ENCODE measurements at places on chromosomes 6 and 20.

DNA sequence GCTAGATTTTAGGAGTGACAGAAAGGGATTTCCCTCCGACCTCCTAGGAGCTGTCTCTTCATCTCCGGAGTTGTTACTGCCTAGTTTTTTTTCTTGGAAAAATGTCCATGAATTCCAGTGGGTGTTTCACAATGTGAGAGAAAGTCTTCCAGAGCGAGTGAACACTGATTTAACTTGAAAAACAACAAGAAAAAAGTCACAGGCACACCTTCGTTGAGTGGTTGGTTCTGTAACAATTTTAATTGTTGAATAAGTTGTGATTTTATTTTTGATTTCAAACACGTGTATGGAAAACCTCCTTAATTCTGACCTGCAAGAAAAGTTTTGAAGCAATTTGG lies 2.9 kb downstream of the TFAP2C start:
- no peak for DNase-seq

- DNase-seq: peak; percentile 59
Observed at GRCh38 chr20:49384437-49385434, 97.7 kb downstream of the KCNB1 start.

DNA sequence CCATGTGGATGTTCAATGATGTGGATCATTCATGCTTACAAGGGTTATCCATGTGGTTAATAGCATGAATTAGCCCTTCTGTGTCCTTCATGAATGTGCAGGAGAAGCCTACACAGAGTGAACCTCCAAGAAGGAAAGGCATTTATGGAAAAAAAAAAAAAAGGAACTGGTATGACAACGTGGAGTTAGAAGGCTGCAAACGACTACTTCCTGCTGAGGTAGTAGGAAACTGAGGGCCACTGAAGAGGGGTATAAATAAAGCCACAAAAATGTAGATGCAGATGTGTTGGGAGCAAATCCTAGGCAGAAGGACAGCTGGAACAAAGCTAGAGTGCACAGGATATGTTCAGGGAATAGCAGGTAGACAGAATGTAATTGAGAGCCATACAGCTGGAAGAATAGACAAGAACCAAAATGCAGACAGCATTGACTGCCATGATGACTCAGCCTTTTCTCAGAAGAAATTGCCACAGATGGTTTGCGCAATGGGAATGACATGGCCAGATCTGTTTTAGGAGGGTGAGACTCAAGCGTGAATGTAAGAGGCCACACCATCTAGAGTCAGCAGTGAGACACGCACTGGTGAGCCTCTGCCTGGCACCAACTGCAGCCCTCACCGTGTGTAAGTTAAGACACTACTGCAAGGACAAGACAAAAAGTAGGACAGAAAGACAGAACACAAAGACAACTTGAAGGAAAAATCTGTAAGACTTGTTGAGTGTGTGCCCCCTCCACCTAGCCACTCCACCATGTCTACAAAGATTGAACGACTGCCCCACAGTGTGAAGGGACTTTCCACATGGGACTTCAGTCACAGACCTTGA lies 79.8 kb downstream of the KIF13A start:
- DNase-seq: peak; percentile 100

DNA sequence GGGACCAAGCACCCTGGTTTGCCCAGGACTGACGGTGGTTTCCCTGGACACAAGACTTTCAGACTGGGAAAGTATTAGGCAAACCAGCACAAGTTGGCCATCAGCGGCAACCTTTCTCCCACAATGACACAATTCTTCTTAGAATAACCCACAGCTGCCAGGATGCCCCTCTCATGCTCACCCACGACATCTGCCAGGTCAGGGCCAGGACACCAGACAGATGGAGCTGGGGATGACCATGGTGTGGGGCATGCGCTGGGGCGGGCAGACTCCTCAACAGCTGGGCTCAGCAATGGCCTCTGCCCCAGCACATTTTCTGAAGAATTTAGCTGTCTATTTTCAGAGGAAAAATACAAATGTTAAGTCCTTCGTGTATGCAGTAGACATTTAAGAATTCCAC lies 226.4 kb downstream of the FNDC1 start:
- no peak for DNase-seq

- DNase-seq: no peak
Observed at GRCh38 chr6:14309951-14310445, 192.4 kb downstream of the CD83 start.

DNA sequence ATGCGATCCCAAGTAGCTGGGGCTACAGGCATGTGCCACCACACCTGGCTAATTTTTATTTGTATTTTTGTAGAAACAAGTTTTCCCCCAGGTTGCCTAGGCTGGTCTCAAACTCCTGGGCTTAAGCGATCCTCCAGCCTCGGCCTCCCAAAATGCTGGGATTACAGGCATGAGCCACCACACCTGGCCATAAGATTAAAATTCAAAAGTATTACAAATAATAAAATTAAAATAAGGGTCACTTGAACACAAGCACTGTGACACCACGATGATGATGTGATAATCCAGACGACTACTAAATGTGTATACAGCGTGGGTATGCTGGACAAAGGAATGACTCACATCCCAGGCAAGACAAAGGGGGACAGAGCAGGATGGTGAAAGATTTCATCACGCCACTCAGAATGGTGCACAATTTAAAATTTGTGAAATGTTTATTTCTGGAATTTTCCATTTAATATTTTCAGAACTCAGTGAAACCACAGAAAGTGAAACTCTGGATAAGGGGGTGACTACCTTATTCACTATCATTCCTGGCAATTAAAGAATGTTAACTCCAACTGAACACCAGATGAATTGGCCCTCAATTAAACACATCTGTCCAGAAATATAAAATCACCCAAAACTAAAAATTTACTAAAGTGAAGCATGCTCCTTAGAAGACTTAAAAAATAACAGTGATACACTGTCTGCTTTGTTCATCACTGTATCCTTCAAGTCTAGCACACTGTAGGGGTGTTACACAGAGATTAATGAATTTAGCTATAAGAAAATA lies 13.1 kb downstream of the B4GALT5 start:
- peak; percentile 80 for DNase-seq

- DNase-seq: no peak
Observed at GRCh38 chr6:2920671-2921112, 17.6 kb upstream of the SERPINB9 start.

DNA sequence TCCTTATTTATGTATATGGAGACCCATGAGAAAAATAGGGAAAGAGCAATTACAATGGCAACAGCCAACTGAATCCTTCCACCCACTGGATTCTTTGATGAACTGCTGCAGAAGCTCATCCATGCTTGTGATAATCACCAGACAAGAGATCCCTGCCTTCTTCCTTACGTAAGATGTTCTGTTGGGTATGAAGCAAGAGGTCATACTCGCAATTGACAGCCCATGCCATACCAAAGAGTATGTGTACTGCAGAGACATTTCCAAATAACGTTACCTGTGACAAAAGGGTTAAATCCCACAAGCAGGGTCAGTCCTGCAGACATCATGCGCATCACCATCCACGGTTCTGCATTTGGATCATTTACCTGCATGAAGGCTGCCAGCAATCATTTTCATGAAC lies 27.8 kb downstream of the ELOVL5 start:
- peak; percentile 43 for DNase-seq

GRCh38 chr6:136403110-136403980 lies 113.7 kb upstream of the BCLAF1 start:
- peak; percentile 99 for DNase-seq

- no peak for DNase-seq
Observed at GRCh38 chr6:11198663-11199603, 33.5 kb downstream of the NEDD9 start.

DNA sequence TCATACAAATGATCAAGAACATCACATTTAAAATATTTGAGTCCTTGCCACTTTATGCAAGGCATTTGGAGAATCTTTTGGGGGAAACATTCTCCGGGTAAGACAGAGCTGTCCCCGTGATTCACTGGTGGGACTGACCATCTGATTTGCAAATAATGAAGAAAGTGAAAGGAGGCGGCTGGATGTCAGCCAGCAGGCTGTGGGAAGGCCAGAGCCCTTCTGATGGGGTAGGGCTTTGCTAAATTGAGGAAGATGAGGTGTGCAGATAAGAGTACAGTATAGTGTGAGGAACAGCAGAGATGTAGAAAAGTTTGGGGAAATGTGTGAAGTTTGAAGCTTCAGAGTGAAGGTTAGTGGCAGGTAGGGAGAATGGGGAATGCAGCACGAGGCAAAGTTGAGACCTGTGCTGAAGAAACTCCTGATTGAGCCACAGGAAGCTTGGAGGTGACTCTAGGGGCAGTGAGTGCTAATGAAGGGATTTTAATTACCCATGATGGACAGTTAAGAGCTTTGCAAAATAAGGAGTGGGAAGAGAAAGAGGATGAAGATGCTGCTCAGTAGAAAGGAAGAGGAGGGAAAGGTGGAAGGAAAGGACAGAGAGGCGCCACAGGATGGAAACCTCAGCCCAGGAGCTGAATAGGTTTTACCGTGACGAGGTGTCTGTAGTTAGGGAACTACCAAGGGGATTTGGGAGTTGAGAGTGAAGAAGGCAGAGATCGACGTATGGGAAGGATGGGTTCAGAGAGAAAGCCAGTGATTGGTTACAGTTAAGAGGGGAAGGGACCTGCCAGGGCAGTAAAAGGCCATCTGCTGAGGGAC lies 68.7 kb downstream of the SNX9 start:
- DNase-seq: no peak

- no peak for DNase-seq
Observed at GRCh38 chr6:56756791-56757587, 114.3 kb upstream of the DST start.

DNA sequence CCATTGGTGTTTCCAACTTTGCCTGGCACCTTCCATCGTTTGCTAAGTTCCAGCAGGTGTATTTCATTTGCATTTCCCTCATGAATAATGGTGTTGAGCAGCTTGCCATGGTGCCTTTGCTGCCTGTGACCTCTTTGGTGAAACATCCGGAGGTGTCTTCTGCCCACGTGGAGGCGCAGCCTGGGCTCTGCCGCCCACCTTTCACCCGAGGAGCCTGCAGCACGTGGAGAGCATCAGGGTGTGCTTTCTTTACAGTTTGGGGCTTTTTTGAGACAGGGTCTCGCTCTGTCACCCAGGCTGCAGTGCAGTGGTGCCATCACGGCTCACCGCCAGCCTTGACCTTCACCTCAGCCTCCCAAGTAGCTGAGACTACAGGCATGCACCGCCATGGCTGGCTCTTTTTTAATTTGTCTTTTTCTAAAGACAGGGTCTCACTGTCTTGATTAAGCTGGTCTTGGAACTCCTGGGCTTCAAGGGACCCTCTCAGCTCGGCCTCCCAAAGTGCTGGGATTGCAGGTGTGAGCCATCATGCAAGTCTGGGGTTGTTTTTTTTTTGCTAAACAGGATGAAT lies 3.0 kb upstream of the ADRM1 start:
- DNase-seq: no peak

DNA sequence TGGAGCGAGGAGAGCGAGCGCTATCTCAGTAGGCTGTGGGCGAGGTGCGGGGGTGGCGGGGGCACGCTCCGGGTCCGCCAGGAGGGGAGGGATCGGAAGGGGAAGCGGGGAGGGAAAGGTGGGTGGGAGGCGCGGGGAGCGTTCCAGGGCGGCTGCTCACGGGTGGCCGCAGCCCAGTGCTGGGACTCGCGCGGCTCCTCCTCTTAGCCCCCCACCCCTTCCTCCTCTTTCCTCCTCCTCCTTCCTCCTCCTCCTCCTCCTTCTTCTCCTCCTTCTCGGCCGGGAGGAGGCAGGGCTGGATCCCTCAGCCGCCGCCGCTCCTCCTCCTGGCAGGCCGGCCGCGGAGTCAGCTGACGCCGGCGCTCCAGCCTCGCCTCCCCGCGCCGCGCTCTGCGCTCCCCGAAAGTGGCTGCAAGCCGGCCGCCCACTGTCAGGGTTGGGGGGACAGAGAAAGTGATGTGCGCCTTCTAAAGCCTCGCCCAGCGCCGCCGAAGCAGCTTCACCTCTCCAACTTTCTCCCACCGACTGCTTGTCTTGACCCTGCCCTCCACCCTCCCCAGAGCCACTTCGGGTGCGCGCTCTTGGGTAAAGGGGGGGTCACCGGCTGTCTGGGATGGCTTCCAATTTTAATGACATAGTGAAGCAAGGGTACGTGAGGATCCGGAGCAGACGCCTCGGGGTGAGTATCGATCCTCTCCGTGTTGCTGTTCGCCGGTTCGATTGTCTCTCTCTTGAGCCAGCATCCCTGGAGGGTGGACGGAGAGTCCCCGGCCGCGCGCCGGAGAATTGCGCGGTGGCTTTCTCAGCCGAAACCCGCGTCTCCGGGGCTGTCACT lies at the start of gene DOK5:
Gene DOK5 (plus strand): TSS at position 260 of the 835 bp plus-strand sequence. CDS start 354 bp downstream, at position 614.
- DNase-seq: peak; percentile 18

DNA sequence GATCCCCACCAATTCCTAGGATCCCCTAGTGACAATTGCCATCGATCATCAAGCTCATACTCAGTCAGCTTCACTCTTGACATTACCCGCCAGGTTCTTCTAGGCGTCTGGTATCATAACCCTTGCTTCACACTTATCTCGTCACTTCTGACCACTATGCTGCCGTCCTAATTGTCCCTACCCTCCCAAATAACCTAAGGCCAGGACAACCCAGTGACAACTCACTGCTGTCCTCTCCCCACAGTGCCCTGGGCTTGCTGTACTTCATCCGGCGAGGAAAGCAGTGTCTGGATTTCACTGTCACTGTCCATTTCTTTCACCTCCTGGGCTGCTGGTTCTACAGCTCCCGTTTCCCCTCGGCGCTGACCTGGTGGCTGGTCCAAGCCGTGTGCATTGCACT lies 3.7 kb downstream of the SYS1 start:
- DNase-seq: no peak

- peak; percentile 76 for DNase-seq
Observed at GRCh38 chr20:43397147-43397546, 60.5 kb upstream of the SRSF6 start.

DNA sequence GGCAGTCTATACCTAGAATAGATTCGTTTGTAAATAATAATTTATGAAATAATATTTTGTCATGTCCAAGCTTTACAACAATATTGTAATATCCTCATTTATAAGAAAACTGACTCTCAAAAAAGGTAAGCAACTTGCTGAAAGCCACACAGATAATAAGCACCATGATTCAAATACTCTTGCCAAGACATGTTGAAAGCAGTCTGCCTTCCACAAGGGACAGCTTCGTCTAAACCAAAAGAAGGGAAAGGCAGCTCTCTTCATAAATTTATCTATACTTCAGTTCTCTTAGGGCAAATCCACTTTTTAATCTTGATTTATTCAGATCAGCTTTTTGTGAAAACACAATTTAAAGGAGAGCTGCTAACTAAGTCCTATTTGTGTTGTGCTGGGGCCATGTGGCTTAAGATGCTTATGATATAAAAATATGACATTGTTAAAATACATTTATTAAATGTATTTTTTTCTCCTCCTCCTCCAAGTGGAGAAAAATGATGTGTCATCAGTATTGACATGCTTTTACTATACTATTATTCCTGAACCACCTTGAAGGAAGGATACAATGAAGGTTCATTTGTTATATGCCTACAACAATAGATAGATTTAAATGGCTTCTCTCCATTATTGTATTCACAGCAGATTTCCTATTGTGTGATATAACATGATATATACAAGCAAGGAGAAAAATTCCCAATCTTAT lies 737.0 kb downstream of the HDGFL1 start:
- DNase-seq: no peak

Data from fibroblast of mammary gland (primary cell).